ENCODE measurements at places on chromosomes 3 and 15.

GRCh38 chr3:50627407-50628051 is 10.6 kb downstream of the MAPKAPK3 start:
- DNase-seq = peak; percentile 84

DNA sequence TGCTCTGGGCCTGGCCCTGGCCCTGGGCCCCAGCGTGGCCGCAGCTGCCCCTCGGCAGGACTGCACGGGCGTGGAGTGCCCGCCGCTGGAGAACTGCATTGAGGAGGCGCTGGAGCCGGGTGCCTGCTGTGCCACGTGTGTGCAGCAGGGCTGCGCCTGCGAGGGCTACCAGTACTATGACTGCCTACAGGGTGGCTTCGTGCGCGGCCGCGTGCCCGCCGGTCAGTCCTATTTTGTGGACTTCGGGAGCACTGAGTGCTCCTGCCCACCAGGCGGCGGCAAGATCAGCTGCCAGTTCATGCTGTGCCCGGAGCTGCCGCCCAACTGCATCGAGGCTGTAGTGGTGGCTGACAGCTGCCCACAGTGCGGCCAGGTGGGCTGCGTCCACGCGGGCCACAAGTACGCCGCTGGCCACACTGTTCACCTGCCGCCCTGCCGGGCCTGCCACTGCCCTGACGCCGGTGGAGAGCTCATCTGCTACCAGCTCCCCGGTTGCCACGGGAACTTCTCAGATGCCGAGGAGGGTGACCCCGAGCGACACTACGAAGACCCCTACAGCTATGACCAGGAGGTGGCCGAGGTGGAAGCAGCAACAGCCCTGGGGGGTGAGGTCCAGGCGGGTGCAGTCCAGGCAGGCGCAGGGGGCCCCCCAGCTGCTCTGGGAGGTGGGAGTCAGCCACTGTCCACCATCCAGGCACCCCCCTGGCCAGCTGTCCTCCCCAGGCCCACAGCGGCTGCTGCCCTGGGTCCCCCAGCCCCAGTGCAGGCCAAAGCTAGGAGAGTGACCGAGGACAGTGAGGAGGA is 21.7 kb downstream of the FBLN2 start:
- DNase-seq = no peak

- no peak for DNase-seq
Measured at GRCh38 chr3:129358177-129358771, 70.2 kb downstream of the EFCAB12 start.

GRCh38 chr15:80468796-80469195 is 64.6 kb downstream of the ARNT2 start:
- no peak for DNase-seq

GRCh38 chr15:85583442-85583841 is 203.0 kb downstream of the AKAP13 start:
- no peak for DNase-seq

GRCh38 chr3:64837126-64837738 is 149.4 kb upstream of the ADAMTS9 start:
- no peak for DNase-seq

DNA sequence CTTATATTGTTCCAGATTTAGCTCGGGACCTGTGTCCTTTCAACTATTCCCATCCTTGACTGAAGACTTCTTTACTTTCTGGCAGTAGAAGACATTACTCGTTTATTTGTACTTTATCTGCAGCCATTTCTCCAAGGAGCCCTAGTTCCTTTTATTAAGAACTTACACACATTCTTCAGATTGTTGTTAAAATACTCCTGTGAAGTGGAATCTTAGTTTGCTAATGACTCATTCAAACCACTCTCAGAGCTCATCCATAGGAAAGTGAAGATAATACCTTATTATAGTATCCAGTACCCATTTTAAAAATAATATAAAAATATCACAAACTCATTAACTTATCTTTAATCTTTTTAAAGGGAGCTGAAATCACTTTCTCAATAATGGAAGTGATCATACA is 63.5 kb downstream of the C3orf70 start:
- no peak for DNase-seq

DNA sequence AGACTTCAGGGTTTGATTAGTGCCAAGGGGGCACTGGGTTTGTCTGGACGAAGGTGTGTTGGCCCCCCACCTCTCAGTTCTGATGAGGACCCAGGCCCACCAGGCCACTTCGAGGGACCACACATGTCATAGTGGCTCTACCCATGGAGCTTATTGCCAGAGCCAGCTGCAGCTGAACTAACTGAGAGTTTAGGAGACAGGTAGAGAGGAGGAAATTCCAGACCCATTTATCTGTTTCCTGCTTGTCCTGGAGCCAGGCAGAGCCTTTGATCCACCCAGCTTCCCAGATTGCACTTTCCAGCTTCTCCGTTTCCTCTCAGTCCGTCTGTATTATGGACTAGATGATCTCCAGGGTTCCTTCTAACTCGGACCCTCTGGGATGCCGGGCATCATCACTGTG is 20.9 kb downstream of the SLC24A1 start:
- no peak for DNase-seq

Data from SW 1271 (cell line).